Spinal cord (tissue), 10 donors: ENCODE measurements at places on chromosomes 7 and 10. TPM values are rescaled to one million over a fixed set of nuclear protein-coding genes. Genes with fewer than 3 reads are reported as not detected.

GRCh38 chr7:9900339-9900738 is 1073.3 kb upstream of the PHF14 start:
- H3K4me3 ChIP-seq = no peak overlapping the region
- no peak overlapping the region for H3K27ac ChIP-seq
- H3K36me3 ChIP-seq = no peaks in the 10 kb centered on the region
- H3K4me1 ChIP-seq = no peaks in the 10 kb centered on the region

DNA sequence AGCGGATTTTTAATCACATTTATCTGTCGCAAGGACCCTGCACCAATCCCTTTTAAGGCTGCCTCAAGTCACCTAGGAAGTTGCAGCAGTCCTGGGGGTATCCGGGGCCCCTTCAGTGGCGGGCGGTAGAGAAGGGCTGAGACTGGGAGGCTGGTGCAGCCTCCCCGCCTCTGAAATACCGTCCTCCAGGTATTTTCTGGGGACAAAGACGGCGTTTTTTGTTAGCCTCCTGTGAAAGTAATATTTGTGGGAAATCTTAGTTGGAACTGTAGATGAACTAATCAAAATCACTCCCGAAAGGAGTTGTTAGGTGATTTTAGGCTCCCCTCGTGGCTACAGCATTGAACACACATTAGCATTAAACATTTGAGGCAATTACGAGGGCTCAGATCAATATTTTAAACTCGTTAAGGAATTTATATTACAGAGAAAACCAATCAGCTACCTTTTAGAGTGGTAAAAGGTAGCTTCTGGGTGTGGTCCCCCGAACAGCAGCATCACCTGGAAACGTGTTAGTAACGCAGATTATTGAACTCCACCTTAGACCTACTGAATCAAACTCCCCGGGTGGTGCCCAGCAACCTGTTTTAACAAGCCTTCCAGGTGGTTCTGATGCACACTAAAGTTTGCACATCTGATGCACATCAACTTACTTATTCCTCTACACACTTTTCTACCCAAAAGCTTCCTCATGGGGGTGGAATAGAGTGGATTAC is 530 bp upstream of the ANXA7 start:
- peak; percentile 4 for DNase-seq
- peak overlapping the region; percentile 83 for H3K4me3 ChIP-seq
- H3K27me3 ChIP-seq = no peaks in the 10 kb centered on the region
- peak overlapping the region; percentile 91 for H3K27ac ChIP-seq
- peaks cover 2% of the 10 kb centered on the region for H3K4me1 ChIP-seq
- no peaks in the 10 kb centered on the region for H3K36me3 ChIP-seq

Gene CAMK2B
- total RNA-seq = 21.9 TPM

Gene GARS1
- 79.1 TPM for total RNA-seq

Gene FEZF1
- total RNA-seq = not detected

Gene ZNF518A
- total RNA-seq = 38.2 TPM

Gene PNLIPRP2
- total RNA-seq = not detected

Gene OR6B1
- not detected for total RNA-seq
